ENCODE measurements at places on chromosomes 11 and 22. TPM values are rescaled to one million over a fixed set of nuclear protein-coding genes. Genes with fewer than 3 reads are reported as not detected.

The TSGA10IP gene
- not detected for total RNA-seq

The NPAS4 gene
- total RNA-seq = not detected

The INSC gene
- total RNA-seq = 1.0 TPM

The GRAMD1B gene
- 43.7 TPM for total RNA-seq

The MUC2 gene
- total RNA-seq = not detected

The SAMM50 gene
- 35.9 TPM for total RNA-seq

The RIMBP3B gene
- total RNA-seq = not detected

DNA sequence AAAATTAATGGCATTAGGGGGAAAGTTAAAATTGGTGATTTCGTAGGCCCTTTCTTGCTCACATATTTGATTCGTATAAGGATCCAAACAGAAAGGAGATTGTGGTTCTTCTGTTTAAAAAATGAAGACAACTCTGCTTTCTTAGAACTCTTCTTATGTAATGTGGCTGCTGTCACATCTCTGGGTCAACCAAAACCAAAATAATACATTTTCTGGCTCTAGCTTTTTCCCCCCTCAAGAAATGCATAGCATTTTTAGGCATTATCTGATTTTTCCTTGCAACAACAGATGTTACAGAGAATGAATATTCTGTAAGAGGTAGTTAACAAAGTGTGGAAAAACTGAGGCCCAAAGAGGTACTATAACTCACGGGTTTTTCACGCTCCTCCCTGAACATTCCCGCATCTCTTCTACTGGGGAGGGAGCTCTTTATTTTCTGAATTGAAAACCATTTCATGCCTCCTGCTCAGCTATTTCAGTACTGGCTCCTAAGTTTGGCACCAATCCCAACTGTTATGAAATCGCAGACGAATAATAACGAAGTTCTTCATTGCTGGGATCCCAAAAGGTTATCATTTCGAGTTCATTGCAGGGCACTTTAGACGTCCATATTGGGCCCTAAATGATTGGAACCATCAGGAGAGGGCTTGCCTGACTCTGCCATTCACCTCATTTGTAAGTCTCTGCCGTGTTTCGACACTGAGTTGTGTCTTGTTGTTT lies 17.1 kb downstream of the GRAP2 start:
- DNase-seq = no peak
- H3K27ac ChIP-seq = peak overlapping the region; percentile 93
- H3K4me3 ChIP-seq = peak overlapping the region; percentile 69
- peaks cover 83% of the 10 kb centered on the region for H3K4me1 ChIP-seq

DNA sequence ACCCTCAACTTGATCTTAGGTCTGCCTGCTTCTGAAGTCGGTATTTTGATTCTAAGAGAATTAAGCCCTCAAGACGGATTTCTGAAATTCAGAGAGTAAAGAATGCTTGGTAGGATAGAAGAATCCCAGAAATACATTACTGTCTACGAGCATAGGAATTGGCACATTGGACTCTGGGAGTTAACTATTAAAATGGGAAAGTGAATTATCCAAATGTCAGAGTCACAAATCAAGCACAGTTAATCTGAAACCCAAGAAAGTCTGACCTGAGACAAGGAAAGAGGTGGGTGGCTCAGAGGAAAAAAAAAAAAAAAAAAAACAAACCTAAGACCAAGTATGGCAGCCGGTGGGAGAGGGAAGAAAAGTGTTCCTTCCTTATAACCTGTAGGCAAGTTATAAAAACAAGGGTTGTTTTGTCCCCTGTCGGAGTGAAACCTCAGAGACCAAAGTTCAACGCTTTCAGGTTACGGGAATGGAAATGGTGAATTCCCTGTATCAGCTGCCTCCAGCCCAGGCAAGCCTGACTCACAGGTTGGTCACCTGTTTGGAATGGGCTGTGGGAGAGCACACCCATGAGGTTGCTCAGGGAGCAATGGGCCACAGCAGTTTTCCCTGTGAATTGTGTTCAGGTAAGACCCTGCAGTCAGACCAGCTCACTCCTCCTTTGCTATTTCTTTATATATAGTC lies 139.0 kb downstream of the ETS1 start:
- peak; percentile 48 for DNase-seq
- H3K27me3 ChIP-seq = no peaks in the 10 kb centered on the region
- H3K27ac ChIP-seq = no peak overlapping the region
- no peak overlapping the region for H3K4me3 ChIP-seq

- no peaks in the 10 kb centered on the region for H3K36me3 ChIP-seq
- DNase-seq = no peak
- H3K27ac ChIP-seq = no peak overlapping the region
- H3K4me1 ChIP-seq = no peaks in the 10 kb centered on the region
- no peaks in the 10 kb centered on the region for H3K27me3 ChIP-seq
Observed at GRCh38 chr11:45766469-45766868, 38.5 kb upstream of the SLC35C1 start.

DNA sequence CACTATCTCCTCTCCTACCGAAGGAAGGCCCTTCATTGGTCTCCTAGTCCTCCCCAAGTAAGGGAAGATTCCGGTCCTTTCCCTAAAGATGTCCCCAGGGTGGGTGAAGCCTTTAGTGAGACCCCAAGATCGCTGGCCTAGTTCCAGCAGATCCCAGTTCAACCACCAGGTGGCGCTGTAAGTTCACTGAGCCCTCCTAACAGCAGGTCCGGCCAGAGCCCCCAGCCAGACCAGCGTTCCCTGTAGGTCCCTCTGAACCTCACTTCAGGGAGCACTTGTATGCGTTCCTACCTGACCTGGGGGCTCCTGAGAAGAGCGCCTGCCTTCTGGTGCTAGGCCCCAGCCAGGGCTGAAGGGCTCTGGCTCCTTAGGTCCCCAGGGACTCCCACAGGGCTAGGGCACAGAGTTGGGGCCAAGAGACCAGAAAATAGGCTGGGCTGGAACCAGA lies 38.1 kb downstream of the LMO1 start:
- no peaks in the 10 kb centered on the region for H3K36me3 ChIP-seq
- no peak overlapping the region for H3K27ac ChIP-seq
- peak; percentile 75 for DNase-seq
- no peak overlapping the region for H3K4me3 ChIP-seq
- H3K4me1 ChIP-seq = no peaks in the 10 kb centered on the region

DNA sequence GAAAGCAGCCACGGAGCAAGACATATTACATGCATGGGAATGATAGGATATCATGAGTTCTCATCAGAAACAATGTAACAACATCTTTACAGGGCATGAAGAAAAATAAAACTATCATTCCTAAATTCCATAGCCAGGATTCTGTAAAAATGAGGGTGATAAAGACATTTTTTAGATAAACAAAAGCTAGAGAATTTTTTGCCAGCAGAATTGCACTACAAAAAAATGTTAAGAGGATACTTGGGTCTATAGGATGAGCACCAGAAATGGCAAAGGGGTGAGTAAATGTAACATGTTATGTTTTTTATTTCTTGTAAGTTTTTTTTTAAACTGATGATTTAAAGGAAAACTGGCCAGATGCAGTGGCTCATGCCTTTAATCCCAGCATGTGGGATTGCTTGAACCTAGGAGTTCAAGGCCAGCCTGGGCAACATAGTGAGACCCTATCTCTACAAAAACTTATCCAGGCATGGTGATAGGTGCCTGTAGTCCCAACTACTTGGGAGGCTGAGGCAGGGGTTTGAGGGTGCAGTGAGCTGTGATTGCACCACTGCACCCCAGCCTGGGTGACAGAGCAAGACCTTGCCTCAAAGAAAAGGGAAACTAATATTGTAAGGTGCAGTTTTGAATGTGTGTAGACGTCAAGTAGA lies 33.2 kb downstream of the TBX1 start:
- no peak overlapping the region for H3K4me3 ChIP-seq
- H3K27ac ChIP-seq = no peak overlapping the region
- H3K36me3 ChIP-seq = peaks cover 30% of the 10 kb centered on the region
- no peak for DNase-seq
- H3K27me3 ChIP-seq = no peaks in the 10 kb centered on the region

- H3K27ac ChIP-seq = no peak overlapping the region
- peaks cover 4% of the 10 kb centered on the region for H3K36me3 ChIP-seq
- H3K4me3 ChIP-seq = no peak overlapping the region
- H3K4me1 ChIP-seq = no peaks in the 10 kb centered on the region
Observed at GRCh38 chr11:77353131-77353530, 51.6 kb upstream of the GDPD4 start.

GRCh38 chr11:43493431-43493830 lies 134.7 kb downstream of the TTC17 start:
- H3K4me1 ChIP-seq = peaks cover 3% of the 10 kb centered on the region
- no peaks in the 10 kb centered on the region for H3K27me3 ChIP-seq
- H3K4me3 ChIP-seq = no peak overlapping the region
- peaks cover 29% of the 10 kb centered on the region for H3K36me3 ChIP-seq

DNA sequence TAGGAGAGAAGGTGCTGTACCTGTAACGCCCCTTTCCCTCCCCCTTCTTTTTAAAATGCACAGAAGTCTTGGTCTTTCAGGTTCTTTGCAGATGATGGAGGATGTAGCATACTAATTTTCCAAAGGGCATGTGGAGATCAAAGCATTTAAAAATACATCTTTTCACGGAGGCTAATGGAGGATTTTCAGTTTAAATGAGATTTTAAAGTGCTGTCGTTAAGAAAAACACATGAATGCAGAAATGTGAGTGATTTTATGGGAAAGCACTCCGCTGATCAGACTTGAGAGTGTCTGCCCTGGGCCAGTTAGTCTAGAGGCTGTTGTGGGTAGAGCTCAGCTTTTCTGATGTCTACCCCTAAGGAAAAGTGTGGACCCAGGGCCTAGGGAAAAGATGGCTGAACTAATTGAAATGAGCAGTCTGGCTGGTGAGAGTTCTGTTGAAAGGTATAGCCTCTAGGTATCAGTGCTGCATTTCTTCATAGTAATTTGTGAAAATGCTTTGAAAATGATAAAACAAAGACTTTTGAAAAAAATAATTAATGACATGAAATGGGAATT lies 2.5 kb downstream of the AMOTL1 start:
- H3K36me3 ChIP-seq = no peaks in the 10 kb centered on the region
- no peak overlapping the region for H3K27ac ChIP-seq
- DNase-seq = no peak
- H3K4me1 ChIP-seq = peaks cover 12% of the 10 kb centered on the region

DNA sequence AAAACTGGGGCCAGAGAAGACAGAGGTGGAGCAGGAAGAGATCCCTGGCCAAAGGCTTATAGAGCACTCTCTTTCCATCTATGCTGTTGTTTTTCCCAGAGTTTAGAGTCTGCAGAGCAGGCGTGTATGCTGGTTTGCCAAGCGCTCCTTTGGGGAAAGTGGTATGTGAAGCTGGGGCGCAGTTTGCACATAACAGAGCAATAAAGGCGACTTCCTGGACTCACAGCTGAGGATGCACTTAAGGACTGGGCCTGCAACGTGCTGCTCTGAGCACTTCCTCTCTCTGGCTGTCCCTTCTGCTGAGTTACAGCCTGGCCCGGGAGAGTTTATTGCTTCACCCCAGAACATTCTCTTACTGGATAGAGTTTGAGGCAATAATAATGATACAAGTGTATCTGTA lies 41.7 kb downstream of the THAP12 start:
- peaks cover 2% of the 10 kb centered on the region for H3K27me3 ChIP-seq
- peaks cover 2% of the 10 kb centered on the region for H3K36me3 ChIP-seq
- DNase-seq = no peak
- no peak overlapping the region for H3K4me3 ChIP-seq
- no peaks in the 10 kb centered on the region for H3K4me1 ChIP-seq

GRCh38 chr11:134677891-134678551 lies 266.0 kb upstream of the B3GAT1 start:
- H3K27me3 ChIP-seq = peaks cover 5% of the 10 kb centered on the region
- H3K4me1 ChIP-seq = no peaks in the 10 kb centered on the region
- no peak for DNase-seq

GRCh38 chr11:55457641-55458040 lies 89.9 kb downstream of the OR4A15 start:
- no peak overlapping the region for H3K27ac ChIP-seq
- H3K36me3 ChIP-seq = no peaks in the 10 kb centered on the region
- H3K27me3 ChIP-seq = no peaks in the 10 kb centered on the region
- no peak for DNase-seq
- no peaks in the 10 kb centered on the region for H3K4me1 ChIP-seq
- no peak overlapping the region for H3K4me3 ChIP-seq

DNA sequence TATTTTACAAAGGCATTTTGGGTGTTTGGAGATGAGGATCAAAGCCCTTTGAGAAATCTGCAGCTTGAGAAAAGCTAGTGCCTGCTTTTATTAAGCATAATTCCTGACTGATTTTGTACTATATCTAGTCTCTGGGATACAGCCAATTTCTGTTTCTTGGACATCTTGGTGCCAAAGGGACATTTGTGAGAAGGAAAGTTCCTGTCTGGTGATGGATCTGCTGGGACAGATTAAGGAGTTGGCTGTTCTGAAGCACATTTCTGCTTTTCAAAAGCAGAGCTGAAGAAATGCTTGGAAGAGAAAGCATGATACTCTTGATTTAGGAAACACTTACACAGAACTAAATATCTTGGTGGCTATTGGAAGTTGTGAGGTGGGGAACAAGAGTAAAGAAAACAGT lies 254.6 kb upstream of the CCDC90B start:
- H3K4me1 ChIP-seq = no peaks in the 10 kb centered on the region
- no peak overlapping the region for H3K4me3 ChIP-seq

GRCh38 chr11:92890846-92891245 lies 78.6 kb upstream of the MTNR1B start:
- no peaks in the 10 kb centered on the region for H3K36me3 ChIP-seq
- H3K27me3 ChIP-seq = no peaks in the 10 kb centered on the region
- no peak for DNase-seq

- H3K4me3 ChIP-seq = no peak overlapping the region
- no peaks in the 10 kb centered on the region for H3K36me3 ChIP-seq
- H3K27me3 ChIP-seq = peaks cover 12% of the 10 kb centered on the region
- no peak for DNase-seq
- H3K27ac ChIP-seq = no peak overlapping the region
Observed at GRCh38 chr11:76649851-76650372, 20.6 kb downstream of the LRRC32 start.

DNA sequence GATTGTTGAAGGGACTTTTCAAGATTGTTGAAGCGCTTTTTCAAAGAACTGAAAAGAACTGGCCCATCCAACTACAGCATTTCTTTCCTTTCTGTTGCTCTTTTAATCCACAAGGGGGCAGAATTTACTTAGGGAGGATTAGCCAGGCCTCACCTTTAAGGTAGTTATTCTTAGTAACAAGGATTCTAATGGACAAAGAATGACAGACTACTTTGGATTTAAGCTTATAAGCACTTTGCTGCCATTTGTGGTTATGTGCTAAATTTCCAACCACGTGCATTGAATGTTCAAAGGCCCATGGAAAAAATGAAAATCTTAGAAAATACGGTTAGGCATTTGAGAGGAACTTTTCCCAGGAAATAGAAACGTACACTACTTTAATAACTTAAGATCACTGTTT lies 49.5 kb upstream of the HSPA8 start:
- H3K27ac ChIP-seq = no peak overlapping the region
- H3K27me3 ChIP-seq = no peaks in the 10 kb centered on the region
- no peaks in the 10 kb centered on the region for H3K36me3 ChIP-seq
- H3K4me1 ChIP-seq = peaks cover 4% of the 10 kb centered on the region

- no peak for DNase-seq
- H3K4me1 ChIP-seq = no peaks in the 10 kb centered on the region
- H3K27me3 ChIP-seq = peaks cover 4% of the 10 kb centered on the region
- no peak overlapping the region for H3K4me3 ChIP-seq
Observed at GRCh38 chr11:2320568-2321310, 18.9 kb downstream of the TSPAN32 start.

DNA sequence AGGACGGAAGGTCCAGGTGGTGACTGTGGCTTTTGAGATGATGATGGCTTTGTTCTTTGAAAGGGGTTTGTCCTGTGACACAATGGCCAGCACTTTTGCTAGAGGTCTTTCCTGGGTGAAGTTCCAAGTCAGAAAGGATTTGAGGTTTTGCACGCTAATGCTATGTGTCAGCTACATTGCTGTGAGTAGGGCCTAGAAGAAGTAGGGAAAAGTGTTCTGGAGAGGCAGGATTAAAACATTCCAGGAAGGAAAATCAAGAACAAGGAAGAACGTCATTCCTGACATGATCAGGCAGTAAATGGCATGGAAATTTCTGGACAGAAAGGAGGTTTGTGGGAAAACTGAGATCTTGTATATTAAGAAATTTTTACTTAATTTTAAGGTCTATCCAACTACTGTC lies 290.7 kb downstream of the NTM start:
- H3K4me3 ChIP-seq = no peak overlapping the region
- no peaks in the 10 kb centered on the region for H3K36me3 ChIP-seq
- no peaks in the 10 kb centered on the region for H3K27me3 ChIP-seq
- H3K4me1 ChIP-seq = no peaks in the 10 kb centered on the region

Data from activated naive CD4-positive, alpha-beta T cell treated with anti-CD3 and anti-CD28 coated beads for 36 hours (primary cell).